T-helper 17 cell (primary cell): ENCODE measurements at places on chromosomes 2 and 18. TPM values are rescaled to one million over a fixed set of nuclear protein-coding genes. Genes with fewer than 3 reads are reported as not detected.

Gene CYS1
- not detected for total RNA-seq

DNA sequence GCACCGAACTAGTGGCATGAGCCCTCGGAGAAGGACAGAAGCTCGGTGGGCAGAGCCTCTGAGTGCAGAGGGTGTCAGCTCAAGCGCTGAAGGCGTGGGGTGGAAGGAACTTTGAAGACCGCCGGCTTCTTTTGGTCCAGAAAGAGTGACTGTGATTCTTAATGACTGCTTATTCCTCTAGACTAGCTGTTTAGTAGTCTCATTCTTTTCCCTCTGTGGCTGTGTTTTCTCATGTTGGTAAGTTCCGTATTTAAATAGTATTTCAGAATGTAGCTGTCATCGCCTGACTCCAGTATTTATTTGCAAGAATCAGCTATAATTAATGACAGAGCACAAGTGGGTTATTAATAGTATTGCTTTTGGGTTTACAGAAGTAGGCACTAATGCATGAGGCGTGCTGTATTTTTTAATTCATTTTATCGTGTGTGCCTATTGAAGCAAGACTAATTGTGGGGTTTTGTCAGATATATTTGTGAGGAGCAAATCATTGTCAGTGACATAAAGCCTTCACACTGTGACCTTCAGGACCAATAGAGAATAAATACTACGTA is 80.8 kb upstream of the NFATC1 start:
- H3K27me3 ChIP-seq = no peaks in the 10 kb centered on the region
- DNase-seq = no peak
- H3K4me1 ChIP-seq = peaks cover 9% of the 10 kb centered on the region
- H3K4me3 ChIP-seq = no peak overlapping the region
- H3K36me3 ChIP-seq = peaks cover 7% of the 10 kb centered on the region

DNA sequence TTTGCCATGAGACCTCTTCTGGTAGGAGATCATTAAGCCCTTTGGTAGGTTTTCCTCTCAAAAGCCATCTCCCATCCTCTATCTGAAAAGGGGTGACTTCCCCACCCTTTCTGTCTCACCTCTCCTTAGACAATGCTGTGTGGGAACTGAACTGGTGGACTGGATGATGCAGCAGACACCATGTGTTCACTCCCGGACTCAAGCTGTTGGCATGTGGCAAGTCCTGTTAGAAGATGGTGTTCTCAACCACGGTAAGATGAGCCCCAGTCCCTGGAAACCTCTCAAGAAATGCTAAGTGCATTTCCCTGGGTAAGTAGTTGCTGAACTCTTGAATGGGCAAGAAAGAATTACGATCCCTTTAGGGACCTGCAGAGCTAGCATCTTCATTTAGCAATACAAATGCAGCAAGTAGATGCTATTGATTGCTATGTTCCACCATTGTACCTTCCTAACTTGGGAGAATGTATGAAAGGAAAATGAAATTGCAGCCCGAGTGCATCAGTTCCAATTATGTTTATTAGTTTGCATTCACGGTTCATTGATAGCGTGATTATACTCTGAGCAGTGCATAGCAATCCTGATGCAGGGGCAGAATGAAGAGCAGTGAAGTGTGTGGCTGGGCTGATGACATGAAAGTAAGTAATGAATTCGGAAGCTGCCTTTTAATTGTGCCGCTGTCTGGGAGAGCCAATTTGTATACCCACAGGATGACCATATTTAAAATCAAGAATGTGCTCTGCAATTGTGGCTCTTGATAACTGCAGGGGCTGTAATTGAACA is 110.0 kb upstream of the MAP3K20 start:
- H3K27me3 ChIP-seq = peaks cover 51% of the 10 kb centered on the region
- no peaks in the 10 kb centered on the region for H3K36me3 ChIP-seq
- H3K27ac ChIP-seq = no peak overlapping the region

- H3K4me3 ChIP-seq = no peak overlapping the region
- peaks cover 50% of the 10 kb centered on the region for H3K27me3 ChIP-seq
- H3K27ac ChIP-seq = no peak overlapping the region
- H3K4me1 ChIP-seq = peaks cover 7% of the 10 kb centered on the region
These were observed 5.1 kb downstream of the FIGLA start for GRCh38 chr2:70785137-70785911.

Gene DNAJC5G
- total RNA-seq = not detected

GRCh38 chr18:26017929-26018328 is 72.5 kb downstream of the SS18 start:
- peaks cover 11% of the 10 kb centered on the region for H3K36me3 ChIP-seq
- peak overlapping the region; percentile 54 for H3K27ac ChIP-seq
- DNase-seq = no peak
- H3K4me1 ChIP-seq = peaks cover 8% of the 10 kb centered on the region
- no peaks in the 10 kb centered on the region for H3K27me3 ChIP-seq

Gene KIAA2012
- total RNA-seq = not detected

Gene SERPINB2
- 0.45 TPM for total RNA-seq

DNA sequence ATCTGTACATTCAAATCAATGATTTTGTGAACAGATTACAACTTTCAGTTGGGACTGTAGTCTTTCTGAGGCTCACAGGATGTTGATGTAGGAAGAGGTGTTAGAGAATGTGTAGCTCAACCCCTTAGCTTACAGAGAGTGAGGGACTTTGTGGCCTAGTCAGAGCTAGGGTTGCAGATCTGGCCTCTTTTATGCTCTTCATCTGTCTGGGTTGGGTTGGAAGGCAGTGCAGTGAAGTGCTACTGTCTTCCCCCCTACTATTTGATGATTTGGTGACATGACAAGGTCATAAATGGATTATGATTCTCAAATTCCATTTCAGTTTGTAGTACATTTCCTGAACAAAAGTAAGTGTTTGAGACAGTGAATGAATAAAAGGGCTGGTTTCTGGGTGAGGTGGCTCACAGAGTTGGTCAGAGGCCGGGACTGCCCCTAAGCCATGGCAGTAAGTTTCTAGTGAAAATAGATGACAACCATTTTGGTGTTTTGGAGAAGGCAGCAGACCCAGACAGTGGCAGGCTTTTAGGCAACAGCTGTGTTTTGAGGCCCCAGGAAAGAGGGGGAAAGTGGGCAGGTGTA is 21.6 kb downstream of the MAP4K4 start:
- DNase-seq = no peak
- H3K36me3 ChIP-seq = no peaks in the 10 kb centered on the region
- no peaks in the 10 kb centered on the region for H3K27me3 ChIP-seq
- peaks cover 70% of the 10 kb centered on the region for H3K4me1 ChIP-seq

- no peak overlapping the region for H3K27ac ChIP-seq
- no peaks in the 10 kb centered on the region for H3K4me1 ChIP-seq
- DNase-seq = no peak
- no peak overlapping the region for H3K4me3 ChIP-seq
- no peaks in the 10 kb centered on the region for H3K27me3 ChIP-seq
These were observed 891.6 kb upstream of the CRIM1 start for GRCh38 chr2:35463805-35464596.

- peaks cover 2% of the 10 kb centered on the region for H3K4me1 ChIP-seq
- H3K27ac ChIP-seq = no peak overlapping the region
- H3K4me3 ChIP-seq = no peak overlapping the region
- H3K27me3 ChIP-seq = peaks cover 36% of the 10 kb centered on the region
- peaks cover 4% of the 10 kb centered on the region for H3K36me3 ChIP-seq
- no peak for DNase-seq
These were observed 40.3 kb downstream of the HRH4 start for GRCh38 chr18:24500766-24501165.

DNA sequence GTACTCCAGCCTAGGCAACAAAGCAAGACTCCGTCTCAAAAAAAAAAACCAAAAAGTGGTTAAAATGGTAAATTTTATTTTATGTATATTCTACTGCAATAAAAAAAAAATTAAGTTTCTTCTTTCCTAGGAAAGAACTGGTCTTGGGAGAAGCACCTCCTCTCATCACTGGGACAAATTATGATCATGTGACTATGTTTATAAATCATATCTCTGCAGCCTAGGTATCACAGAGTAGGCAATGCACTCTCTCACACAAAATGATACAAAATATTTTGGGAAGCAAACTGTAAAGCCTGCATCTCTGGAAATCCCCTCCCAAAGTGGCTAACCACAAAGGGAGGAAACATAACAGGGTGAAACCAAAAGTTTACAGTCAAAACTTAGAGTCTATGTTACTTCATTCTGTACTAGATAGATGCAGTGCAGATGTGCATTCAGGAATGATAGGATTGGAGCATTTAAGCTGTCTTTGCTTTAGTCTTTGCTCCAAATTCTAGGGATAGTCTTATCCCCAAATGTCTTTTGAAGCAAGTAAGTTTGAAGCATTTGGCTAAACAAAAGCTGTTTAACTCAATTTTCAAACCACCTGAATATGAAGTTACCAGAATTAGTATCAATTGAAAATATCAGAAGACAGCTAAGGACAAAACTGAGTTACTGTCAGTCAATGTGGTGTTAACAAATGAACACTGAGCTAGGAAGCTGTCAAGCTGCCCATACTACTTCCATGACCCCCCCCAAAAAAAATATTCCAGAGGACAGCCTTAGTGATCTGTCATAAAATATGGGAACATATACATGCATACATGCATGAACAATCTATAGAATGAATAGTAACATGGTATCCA is 21.1 kb upstream of the MALT1 start:
- DNase-seq = no peak
- no peaks in the 10 kb centered on the region for H3K36me3 ChIP-seq
- peak overlapping the region; percentile 89 for H3K27ac ChIP-seq
- no peaks in the 10 kb centered on the region for H3K27me3 ChIP-seq

Gene UNC80
- total RNA-seq = not detected
